ENCODE measurements at places on chromosomes 4 and X.

- no peak for DNase-seq
These were observed 84.6 kb upstream of the RPL34 start for GRCh38 chr4:108535757-108536156.

DNA sequence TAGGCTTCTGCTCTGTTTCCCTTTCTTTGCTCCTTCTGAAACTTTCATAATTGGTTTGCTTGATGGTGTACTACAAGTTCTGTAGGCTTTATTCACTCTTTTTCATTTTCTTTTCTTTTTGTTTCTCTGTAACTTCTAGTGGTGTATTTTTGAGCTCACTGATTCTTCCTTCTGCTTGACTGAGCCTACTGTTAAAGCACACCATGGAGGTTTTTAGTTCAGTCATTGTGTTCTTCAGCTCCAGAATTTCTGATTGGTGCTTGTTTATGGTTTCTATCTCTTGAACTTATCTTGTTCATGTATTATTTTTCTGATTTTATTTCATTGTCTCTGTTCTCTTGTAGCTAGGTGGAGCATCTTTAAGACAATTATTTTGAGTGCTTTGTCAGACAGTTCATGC lies 33.4 kb upstream of the C4orf54 start:
- DNase-seq, result no peak

GRCh38 chr4:37988670-37989069 lies 28.5 kb downstream of the PTTG2 start:
- DNase-seq, result no peak

GRCh38 chrX:2917767-2918166 lies 11.4 kb downstream of the ARSD start:
- no peak for DNase-seq

DNA sequence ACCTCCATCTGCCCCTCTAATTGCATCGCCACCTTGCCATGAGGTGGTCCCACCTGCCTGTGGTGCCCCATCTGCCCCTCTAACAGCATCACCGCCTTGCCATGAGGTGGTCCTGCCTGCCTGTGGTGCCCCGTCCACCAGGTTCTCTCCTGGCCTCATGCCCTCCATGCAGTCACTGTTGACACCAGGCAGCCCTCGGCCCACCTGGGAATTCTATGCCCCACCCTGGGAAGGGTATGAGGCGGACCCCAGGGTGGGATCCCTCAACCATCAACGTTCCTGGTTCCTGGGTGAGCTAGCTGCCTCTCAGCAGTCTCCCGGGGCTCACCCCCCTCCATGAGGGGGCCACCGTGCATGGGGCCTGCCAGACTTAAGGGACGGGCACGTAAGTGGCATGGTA lies 38.9 kb downstream of the ACOX3 start:
- no peak for DNase-seq

DNA sequence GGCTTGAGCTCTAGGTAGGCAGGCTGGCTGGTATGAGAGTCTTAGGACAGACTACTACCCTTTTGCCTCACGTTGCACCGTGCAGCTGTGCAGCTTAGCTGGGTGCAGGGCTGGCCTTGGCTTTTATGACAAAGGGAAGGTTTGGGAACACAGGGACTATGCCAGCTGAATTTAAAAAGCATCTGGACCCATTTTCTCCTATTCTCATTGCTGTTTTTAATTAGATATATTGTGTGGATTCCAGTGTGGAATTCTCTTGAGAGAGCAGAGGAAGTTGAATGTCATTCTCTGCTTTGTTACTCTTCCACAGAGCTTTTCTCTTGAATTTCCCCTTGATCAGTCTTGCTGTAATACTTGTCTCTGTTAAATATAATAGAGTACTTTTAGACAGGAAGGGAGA lies 192.7 kb downstream of the ZNF330 start:
- peak; percentile 60 for DNase-seq

DNA sequence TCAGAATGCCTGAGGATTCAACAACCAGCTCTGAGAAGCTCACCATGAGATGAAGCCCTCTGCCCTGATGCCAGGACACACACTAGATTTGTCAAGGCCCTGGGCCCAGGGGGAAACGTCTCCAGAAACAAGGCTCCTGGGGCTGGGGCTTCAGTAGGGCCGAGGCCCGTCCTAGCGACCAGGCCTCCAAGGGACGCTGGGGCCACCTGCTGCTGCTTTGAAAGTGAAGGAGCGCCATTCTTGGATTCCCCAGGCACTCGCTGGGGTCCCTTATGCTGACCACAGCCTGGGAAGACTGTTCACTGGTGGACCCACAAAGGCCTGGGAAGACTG lies 23.9 kb downstream of the PDE6B start:
- no peak for DNase-seq

DNA sequence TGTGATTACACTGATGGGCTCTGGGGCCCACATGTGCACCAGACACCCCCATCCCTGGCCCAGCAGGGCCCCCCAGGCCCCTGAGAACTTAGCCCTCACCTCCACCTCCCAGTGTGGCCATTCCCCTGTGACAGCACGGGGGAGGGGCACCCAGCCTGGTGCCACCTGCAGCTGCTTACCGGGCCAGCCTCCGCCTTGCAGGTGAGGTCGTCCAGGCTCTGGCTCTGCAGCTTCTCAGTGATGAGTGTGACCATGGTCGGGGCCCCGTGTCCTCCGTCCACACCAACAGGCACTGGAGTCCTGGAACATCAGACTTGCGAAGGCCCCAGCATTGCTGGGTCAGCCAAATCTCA lies 15.6 kb downstream of the FAM53A start:
- DNase-seq, result no peak

DNA sequence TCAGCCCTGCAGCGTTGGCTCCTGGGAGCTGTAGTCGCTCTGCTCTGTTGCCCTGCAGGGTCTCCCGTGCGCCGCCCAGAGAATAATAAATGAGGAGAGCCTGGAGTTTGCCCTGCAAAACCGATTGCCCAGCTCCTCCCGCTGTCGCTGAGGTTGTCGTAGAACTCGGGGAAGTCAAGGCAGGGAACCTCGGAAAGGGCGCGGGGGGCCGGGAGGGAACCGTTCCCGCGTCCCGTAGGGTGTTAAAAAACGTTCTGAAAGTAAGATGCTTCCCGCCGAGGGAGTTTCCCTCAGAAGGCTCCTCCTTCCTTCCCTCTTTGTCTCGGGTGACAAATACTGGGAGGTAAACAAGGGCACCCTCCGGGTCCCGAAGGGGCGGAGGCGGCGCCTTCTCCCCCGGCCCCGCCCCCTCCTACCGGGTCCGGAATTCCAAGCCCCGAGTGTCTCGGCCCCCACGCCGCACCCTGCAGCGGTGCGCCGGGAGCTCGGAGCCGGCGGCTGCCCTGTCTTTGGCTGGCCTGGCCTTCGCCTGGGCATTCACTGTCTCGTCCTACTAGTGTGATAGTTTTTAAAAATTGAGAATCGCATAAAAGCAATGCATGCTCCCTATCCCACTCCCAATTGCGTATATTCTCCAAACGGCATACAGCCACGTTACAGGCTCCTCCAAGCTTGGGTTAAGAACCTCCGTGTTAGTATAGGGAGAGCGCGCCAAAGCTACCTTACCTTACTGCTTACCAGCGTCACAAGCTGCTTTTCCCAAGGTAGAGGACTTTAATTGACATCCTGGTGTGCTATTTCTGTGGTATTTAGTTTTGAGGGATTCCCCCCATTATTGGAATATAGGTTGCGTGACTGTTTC lies 964 bp upstream of the HMGB2 start:
- DNase-seq, result peak; percentile 70

- DNase-seq, result no peak
These were observed 886.5 kb upstream of the EPHA5 start for GRCh38 chr4:66556651-66557278.

GRCh38 chr4:134027931-134028330 lies 173.7 kb downstream of the PABPC4L start:
- peak; percentile 0 for DNase-seq

- DNase-seq, result no peak
These were observed 81.1 kb downstream of the FRAS1 start for GRCh38 chr4:78138252-78138651.

DNA sequence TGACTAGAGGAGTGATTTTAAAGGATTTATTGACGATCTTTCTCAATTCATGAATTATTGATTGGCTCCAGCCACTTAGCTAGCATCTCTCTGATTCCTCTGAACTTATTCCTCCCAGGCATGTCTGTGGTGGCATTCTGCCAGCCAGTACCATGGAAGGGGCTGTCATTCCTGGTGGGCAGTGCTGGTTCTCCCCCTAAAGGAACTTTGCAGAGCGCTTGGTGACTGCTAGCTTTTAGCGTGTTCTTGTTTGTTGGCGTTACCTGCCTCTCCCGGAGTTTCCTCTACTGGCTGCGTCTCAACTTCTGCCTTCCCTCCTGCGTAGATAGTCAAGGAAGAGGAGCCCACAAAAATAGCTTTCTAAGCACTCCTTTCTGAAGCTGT lies 19.3 kb downstream of the SRD5A3 start:
- no peak for DNase-seq
